ENCODE measurements at places on chromosomes 4 and X. TPM values are rescaled to one million over a fixed set of nuclear protein-coding genes. Genes with fewer than 3 reads are reported as not detected.

- no peaks in the 10 kb centered on the region for H3K4me1 ChIP-seq
- H3K36me3 ChIP-seq: no peaks in the 10 kb centered on the region
- H3K27me3 ChIP-seq: no peaks in the 10 kb centered on the region
- H3K27ac ChIP-seq: no peak overlapping the region
- H3K4me3 ChIP-seq: no peak overlapping the region
Measured at GRCh38 chrX:117713411-117713810, 403.2 kb downstream of the KLHL13 start.

Gene UCP1
- total RNA-seq: not detected

Gene SHISA3
- total RNA-seq: not detected

Gene S100G
- not detected for total RNA-seq

Gene LIN54
- 16.8 TPM for total RNA-seq

DNA sequence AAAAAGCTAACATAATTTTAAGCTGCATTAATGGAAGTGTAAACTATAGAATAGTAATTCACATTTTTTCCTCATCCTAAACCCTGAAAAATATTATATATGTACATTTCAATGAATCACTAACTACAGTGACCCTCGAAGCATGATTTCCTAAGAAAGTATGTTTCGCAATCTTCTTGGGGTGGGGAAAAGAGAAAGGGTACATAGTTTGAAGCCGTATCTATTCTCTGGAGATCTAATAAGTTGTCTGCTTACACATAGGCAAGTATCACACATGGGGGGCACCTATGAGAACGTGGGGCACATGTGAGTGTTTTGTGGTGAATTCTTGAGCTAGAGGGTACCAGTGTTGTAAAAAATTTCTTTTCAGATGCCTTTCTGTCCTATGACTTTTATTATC, 71.2 kb downstream of the JADE1 start:
- no peak for DNase-seq
- no peak overlapping the region for H3K27ac ChIP-seq
- no peaks in the 10 kb centered on the region for H3K27me3 ChIP-seq
- no peaks in the 10 kb centered on the region for H3K36me3 ChIP-seq

- no peaks in the 10 kb centered on the region for H3K4me1 ChIP-seq
- H3K27ac ChIP-seq: no peak overlapping the region
- DNase-seq: no peak
- no peaks in the 10 kb centered on the region for H3K27me3 ChIP-seq
- H3K4me3 ChIP-seq: no peak overlapping the region
Measured at GRCh38 chrX:117743469-117744251, 372.9 kb downstream of the KLHL13 start.

DNA sequence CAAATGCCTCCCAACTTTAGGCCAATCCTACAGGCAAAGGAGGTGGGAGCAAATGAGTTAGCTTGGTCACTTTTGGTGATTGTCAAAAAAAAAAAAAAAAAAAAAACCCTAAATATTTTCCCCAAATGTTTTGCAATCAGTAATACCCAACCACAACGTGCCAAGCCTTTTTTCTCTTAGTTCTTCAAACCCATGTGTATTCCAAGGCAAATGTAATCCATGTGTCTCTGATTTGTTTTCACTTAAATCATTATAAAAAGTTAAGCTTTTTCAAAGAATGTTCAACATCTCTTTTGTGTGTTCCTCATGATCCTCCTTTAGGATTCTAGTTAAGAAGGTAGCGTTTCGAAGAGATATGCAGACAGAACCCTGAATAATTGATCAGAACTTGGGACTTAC, 328.4 kb downstream of the PAPSS1 start:
- H3K4me3 ChIP-seq: no peak overlapping the region
- no peaks in the 10 kb centered on the region for H3K4me1 ChIP-seq
- no peaks in the 10 kb centered on the region for H3K27me3 ChIP-seq
- H3K27ac ChIP-seq: no peak overlapping the region
- no peak for DNase-seq
- no peaks in the 10 kb centered on the region for H3K36me3 ChIP-seq

Gene GIMD1
- not detected for total RNA-seq

GRCh38 chrX:71160475-71160874, 15.8 kb downstream of the NLGN3 start:
- peaks cover 14% of the 10 kb centered on the region for H3K4me1 ChIP-seq
- no peaks in the 10 kb centered on the region for H3K27me3 ChIP-seq
- no peak overlapping the region for H3K27ac ChIP-seq
- H3K36me3 ChIP-seq: peaks cover 4% of the 10 kb centered on the region

DNA sequence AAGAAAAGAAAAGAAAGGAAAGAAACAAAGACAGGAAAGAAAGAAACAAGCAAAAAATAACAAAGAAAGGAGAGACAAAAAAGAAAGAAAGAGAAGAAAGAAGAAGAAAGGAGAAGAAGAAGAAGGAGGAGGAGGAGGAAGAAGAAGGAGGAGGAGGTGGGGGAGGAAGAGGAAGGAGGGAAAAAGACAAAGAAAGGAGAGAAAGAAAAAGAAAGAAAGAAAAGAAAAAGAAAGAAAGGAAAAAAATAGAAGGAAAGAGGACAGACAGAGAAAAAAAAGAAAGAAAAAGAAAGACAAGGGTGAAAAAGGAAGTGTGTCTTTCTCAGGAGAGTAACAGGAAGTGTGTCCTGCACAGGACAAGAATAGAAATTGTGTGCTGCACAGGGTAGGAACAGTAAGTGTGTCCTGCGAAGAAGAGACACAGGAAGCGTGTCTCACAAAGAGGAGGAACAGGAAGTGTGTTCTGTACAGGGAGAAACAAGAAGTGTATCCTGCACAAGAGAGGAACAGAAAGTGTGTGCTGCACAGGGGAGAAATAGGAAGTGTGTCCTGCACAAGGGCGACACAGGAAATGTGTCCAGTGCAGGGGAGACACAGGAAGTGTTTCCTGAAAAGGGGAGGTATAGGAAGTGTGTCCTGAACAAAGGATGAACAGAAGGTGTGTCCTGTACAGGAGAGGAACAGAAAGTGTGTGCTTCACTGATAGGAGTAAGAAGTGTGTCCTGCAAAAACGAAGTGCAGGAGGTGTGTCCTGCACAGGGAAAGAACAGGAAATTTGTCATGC, 101.2 kb downstream of the ARSF start:
- DNase-seq: no peak
- no peaks in the 10 kb centered on the region for H3K36me3 ChIP-seq

Gene NCAPG
- total RNA-seq: 0.35 TPM

Gene MAD2L1
- 6.1 TPM for total RNA-seq

GRCh38 chrX:18828832-18829404, 121.5 kb downstream of the PPEF1 start:
- no peaks in the 10 kb centered on the region for H3K4me1 ChIP-seq
- H3K27me3 ChIP-seq: no peaks in the 10 kb centered on the region
- H3K4me3 ChIP-seq: no peak overlapping the region
- peaks cover 3% of the 10 kb centered on the region for H3K36me3 ChIP-seq
- no peak for DNase-seq

GRCh38 chrX:6599230-6599860, 64.4 kb upstream of the VCX3A start:
- no peak for DNase-seq
- H3K36me3 ChIP-seq: no peaks in the 10 kb centered on the region
- H3K4me1 ChIP-seq: no peaks in the 10 kb centered on the region
- H3K27me3 ChIP-seq: no peaks in the 10 kb centered on the region
- H3K4me3 ChIP-seq: no peak overlapping the region

Gene ARX
- total RNA-seq: not detected

- peaks cover 4% of the 10 kb centered on the region for H3K27me3 ChIP-seq
- H3K27ac ChIP-seq: no peak overlapping the region
- H3K36me3 ChIP-seq: peaks cover 3% of the 10 kb centered on the region
- no peak for DNase-seq
Measured at GRCh38 chr4:110139111-110139510, 59.3 kb downstream of the ELOVL6 start.

Gene PROM1
- total RNA-seq: not detected

Gene NOX1
- total RNA-seq: not detected

- peaks cover 51% of the 10 kb centered on the region for H3K4me1 ChIP-seq
- DNase-seq: no peak
- H3K4me3 ChIP-seq: peak overlapping the region; percentile 53
- peak overlapping the region; percentile 78 for H3K27ac ChIP-seq
- no peaks in the 10 kb centered on the region for H3K36me3 ChIP-seq
Measured at GRCh38 chr4:2790583-2791517, 2.0 kb upstream of the SH3BP2 start.
